ENCODE measurements at places on chromosomes 13 and 19. TPM values are rescaled to one million over a fixed set of nuclear protein-coding genes. Genes with fewer than 3 reads are reported as not detected.

- no peak for DNase-seq
- no peaks in the 10 kb centered on the region for H3K27me3 ChIP-seq
- peaks cover 5% of the 10 kb centered on the region for H3K36me3 ChIP-seq
- H3K27ac ChIP-seq = no peak overlapping the region
- H3K4me3 ChIP-seq = no peak overlapping the region
- H3K4me1 ChIP-seq = peaks cover 10% of the 10 kb centered on the region
Measured at GRCh38 chr13:23799945-23800344, 89.3 kb downstream of the MIPEP start.

- DNase-seq = peak; percentile 87
- H3K4me3 ChIP-seq = peak within 1 kb of the TSS; percentile 89
- H3K4me1 ChIP-seq = peaks cover 33% of the 10 kb centered on the region
- no peaks in the 10 kb centered on the region for H3K27me3 ChIP-seq
- H3K36me3 ChIP-seq = peaks cover 88% of the 10 kb centered on the region
Measured at GRCh38 chr19:38812841-38813320, at the start of gene LGALS4. TSS of gene LGALS4 (minus strand) at chr19:38812945. CDS start at chr19:38812886, 59 bp downstream.

RXFP2 gene
- total RNA-seq = not detected

- H3K36me3 ChIP-seq = peaks cover 11% of the 10 kb centered on the region
- H3K4me1 ChIP-seq = peaks cover 10% of the 10 kb centered on the region
- DNase-seq = no peak
- peak overlapping the region; percentile 56 for H3K4me3 ChIP-seq
- H3K27me3 ChIP-seq = peaks cover 12% of the 10 kb centered on the region
- H3K27ac ChIP-seq = no peak overlapping the region
Measured at GRCh38 chr19:19537075-19538048, 703 bp upstream of the CILP2 start.

GRCh38 chr19:45643927-45644771, 5.0 kb upstream of the EML2 start:
- H3K4me1 ChIP-seq = peaks cover 45% of the 10 kb centered on the region
- peak overlapping the region; percentile 63 for H3K4me3 ChIP-seq
- no peak for DNase-seq
- H3K36me3 ChIP-seq = peaks cover 56% of the 10 kb centered on the region
- H3K27me3 ChIP-seq = peaks cover 15% of the 10 kb centered on the region
- H3K27ac ChIP-seq = peak overlapping the region; percentile 47

MTUS2 gene
- total RNA-seq = not detected

CCDC97 gene
- 48.0 TPM for total RNA-seq

DNA sequence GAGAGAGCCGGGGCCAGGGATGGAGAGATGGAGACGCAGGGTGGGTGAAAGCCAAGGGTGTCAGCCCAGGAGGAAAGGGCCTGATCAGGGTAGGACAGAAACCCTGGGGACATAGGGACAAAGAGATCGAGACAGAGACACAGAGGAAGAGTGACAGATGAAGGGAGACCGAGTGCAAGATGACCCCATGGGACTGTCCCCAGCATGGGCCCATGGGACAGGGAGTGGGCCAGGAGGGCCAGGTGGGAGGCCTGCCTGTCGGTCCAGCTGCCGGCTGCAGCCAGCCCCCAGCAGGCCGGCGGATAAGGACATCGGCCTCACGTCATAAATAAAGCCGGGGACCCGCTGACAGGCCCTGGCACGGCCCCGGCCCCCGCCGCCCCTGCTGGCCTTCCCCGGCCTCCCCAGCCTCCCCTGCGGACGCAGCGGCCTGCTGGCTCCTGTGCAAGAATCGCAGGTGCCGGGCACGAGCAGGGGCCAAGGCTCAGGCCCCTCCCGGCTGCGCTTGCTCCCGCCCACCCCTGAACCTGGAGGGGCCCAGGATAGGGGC, 6.3 kb downstream of the REX1BD start:
- H3K27ac ChIP-seq = no peak overlapping the region
- H3K4me3 ChIP-seq = peak overlapping the region; percentile 63
- peaks cover 7% of the 10 kb centered on the region for H3K36me3 ChIP-seq
- H3K4me1 ChIP-seq = peaks cover 5% of the 10 kb centered on the region
- no peak for DNase-seq

- no peak overlapping the region for H3K27ac ChIP-seq
- H3K27me3 ChIP-seq = no peaks in the 10 kb centered on the region
- H3K4me3 ChIP-seq = no peak overlapping the region
- DNase-seq = no peak
- peaks cover 52% of the 10 kb centered on the region for H3K4me1 ChIP-seq
- peaks cover 26% of the 10 kb centered on the region for H3K36me3 ChIP-seq
Measured at GRCh38 chr13:29567411-29567810, 28.1 kb downstream of the SLC7A1 start.

DNA sequence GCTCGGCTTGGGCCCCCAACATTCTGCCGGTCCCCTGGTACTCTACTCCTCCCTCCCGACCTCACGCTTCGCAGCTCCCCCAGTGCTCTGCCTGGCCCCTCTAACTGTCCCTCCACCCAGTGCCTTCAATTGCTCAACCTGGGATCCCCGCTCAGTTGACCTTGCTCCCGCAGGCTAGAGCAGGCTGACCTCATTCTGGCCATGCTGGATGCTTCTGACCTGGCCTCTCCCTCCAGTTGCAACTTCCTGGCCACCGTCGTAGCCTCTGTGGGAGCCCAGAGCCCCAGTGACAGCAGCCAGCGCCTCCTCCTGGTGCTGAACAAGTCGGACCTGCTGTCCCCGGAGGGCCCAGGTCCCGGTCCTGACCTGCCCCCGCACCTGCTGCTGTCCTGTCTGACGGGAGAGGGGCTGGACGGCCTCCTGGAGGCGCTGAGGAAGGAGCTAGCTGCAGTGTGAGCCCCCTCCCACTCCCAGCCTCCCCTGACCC, 3.6 kb downstream of the GTPBP3 start:
- no peak overlapping the region for H3K27ac ChIP-seq
- peaks cover 32% of the 10 kb centered on the region for H3K36me3 ChIP-seq
- no peak overlapping the region for H3K4me3 ChIP-seq
- H3K27me3 ChIP-seq = no peaks in the 10 kb centered on the region

BORA gene
- total RNA-seq = 7.9 TPM

GRCh38 chr19:43595605-43595998, 332 bp downstream of the IRGQ start:
- peak overlapping the region; percentile 98 for H3K27ac ChIP-seq
- peaks cover 65% of the 10 kb centered on the region for H3K36me3 ChIP-seq
- H3K4me3 ChIP-seq = peak overlapping the region; percentile 99
- DNase-seq = peak; percentile 26
- no peaks in the 10 kb centered on the region for H3K27me3 ChIP-seq

CLC gene
- total RNA-seq = not detected

SYMPK gene
- total RNA-seq = 130 TPM

DNA sequence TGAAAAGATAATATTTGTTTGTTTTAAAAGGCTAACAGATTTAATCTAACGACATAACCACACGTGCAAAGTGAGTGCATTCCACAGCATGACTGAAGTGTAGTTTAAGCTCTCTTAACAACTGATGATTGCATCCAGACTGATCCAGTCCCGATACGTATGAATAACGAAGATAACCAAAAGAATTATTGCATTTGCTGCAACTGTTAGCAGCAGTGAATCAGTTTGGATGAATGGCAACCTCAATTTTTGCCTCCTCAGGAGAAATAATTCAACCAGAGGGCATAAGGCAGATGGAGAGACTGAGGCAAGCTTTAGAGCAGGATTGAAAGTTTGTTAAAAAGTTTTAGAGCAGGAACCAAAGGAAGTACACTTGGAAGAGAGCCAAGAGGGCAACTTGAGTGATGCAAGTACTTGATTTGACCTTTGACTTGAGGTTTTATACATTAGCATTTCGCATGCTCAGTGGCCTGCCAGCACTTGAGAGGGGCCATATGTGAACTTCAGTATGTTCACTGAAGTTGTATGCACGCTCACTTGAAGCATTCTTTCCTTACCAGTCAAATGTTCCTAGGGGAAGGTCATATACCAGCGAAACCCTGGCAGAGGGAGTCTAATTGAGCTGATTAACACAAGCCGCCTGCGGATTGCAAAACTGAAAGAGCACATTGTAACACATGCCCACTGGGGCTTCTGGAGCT, 835.0 kb upstream of the PCDH20 start:
- no peak for DNase-seq
- H3K27ac ChIP-seq = no peak overlapping the region
- H3K36me3 ChIP-seq = no peaks in the 10 kb centered on the region
- H3K4me1 ChIP-seq = no peaks in the 10 kb centered on the region
- H3K27me3 ChIP-seq = no peaks in the 10 kb centered on the region
- H3K4me3 ChIP-seq = no peak overlapping the region

DNA sequence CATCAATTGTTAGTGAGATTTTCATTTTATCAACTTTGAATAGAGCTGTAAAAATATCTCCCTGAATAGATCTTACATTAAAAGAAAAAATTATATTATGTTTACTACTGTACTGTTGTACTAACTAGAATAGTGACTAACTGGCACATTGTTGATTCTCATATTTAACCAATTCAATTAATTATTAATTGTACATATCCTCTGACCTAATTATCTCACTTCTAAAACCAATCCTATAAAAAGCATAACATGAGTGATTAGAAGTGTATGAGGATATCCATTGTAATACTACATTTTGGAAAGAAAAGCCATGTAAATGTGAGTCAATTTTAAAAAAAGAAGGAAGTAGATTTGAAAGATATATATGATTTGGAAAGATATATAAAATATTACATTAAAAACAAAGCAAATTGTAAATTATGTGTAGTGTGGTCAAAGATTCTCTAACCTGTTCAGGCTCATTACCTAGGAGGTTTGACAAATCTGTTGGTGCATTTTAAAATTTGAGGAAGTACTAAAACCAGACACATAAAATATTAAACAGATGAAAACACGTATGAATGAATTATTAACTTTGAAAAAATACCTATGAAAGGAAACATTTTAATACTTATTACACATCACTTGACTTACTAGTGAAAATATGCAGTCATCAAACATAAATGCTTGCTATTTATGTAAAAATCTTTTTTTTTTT, 829.8 kb upstream of the SLC10A2 start:
- H3K36me3 ChIP-seq = no peaks in the 10 kb centered on the region
- no peaks in the 10 kb centered on the region for H3K4me1 ChIP-seq

- H3K4me3 ChIP-seq = no peak overlapping the region
- H3K27ac ChIP-seq = no peak overlapping the region
- no peaks in the 10 kb centered on the region for H3K36me3 ChIP-seq
Measured at GRCh38 chr19:30930941-30931706, 418.1 kb downstream of the TSHZ3 start.

DNA sequence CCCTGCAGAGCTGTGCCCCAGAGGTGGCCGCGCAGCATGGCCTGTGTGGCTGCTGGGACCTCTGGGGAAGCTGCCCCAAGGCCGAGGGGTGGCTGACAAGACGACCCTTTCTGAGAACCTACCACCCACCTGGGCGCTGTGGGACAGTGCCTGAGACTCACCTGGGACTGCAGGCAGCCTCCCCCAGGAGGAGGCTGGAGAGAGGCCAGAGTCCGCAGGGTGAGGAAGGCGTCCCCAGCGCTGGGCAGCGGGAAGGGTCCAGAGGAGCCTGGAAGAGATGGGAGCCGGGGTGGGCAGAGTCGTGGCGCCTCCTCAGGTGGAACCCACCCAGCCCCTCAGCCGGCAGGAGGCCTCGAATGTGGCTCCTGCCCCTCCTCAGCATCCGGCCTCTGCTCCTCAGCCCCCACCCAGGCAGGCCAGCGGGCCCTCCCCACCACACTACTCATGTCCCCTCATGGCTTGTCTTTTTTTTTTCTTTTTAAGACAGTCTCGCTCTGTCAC, 25.3 kb downstream of the CILP2 start:
- no peaks in the 10 kb centered on the region for H3K4me1 ChIP-seq
- DNase-seq = no peak
- no peaks in the 10 kb centered on the region for H3K36me3 ChIP-seq
- no peak overlapping the region for H3K27ac ChIP-seq

ZNF45 gene
- 20.3 TPM for total RNA-seq

ZNF283 gene
- 13.9 TPM for total RNA-seq

DNA sequence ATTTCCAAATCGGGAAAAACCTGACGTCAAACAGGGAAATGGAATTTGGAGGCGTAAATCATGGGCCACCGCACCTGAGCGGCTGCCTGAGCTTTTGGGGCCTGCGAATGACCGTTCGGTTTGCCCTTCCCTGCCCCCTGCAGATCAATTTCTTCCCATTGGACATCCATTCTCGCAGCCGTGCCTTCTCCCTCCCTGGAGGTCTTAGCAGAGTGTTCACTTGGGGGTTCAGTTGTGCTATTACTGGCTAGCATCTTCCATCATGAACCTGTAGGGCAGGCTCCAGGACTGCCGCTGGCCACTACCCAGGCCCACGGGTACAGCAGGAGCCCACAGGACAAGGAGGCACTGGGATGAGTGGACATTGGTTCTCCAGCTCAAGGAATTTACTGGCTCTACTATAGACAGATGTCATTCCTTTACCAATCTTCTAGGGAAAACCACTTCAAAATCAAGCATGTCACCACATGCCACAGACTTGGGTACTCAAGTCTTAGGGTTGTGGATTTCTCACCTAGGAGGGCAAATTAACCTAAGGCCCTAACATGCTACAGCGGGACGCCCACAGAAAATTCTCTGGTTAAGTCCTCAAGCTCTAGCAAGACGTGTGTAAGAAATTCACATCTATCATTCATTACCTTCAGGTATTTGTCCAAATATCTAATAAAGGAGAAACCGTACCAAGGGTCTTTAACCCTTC, 75.5 kb downstream of the COL4A1 start:
- no peaks in the 10 kb centered on the region for H3K36me3 ChIP-seq
- no peaks in the 10 kb centered on the region for H3K4me1 ChIP-seq
- no peaks in the 10 kb centered on the region for H3K27me3 ChIP-seq
- DNase-seq = no peak
- H3K27ac ChIP-seq = no peak overlapping the region

DNA sequence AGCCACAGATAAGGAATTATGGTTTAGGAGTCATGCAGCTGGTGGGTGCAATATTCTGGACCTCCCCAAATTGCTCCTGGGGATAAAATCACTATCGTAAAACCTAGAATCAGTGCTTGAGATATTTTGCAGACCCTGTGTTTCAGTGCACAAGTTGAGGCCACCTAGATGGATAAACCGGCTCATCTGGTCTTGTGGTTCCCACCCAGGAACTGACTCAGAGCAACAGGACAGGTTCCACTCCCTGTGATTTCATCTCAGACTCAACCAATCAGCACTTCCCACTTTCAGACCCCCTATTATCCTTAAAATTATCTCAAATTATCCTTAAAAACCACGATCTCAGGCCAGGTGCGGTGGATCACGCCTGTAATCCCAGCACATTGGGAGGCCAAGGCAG, 21.0 kb downstream of the FBXL12 start:
- no peak overlapping the region for H3K27ac ChIP-seq
- H3K27me3 ChIP-seq = no peaks in the 10 kb centered on the region
- no peak for DNase-seq
- H3K36me3 ChIP-seq = peaks cover 11% of the 10 kb centered on the region
- no peak overlapping the region for H3K4me3 ChIP-seq

DNA sequence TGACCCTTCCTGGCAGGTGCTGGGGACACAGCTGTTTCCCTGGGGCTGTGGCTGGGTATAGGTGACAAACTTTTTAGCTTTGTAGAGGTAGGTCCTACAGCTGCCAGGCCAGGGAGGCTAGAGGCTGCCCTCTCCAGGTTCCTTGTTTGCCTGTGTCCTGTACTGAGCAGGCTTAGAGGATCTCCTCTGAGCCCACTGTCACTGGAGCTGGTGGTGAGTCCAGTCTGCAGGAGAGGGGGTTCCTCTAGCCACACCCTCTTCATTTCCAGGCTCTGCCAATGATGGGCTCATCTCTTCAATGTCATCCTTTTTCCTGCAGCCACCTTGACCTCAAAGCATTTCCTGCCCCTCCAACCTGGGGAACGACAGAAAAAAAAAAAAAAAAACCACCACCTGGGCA, 12.6 kb upstream of the RAB11B start:
- H3K27ac ChIP-seq = no peak overlapping the region
- H3K36me3 ChIP-seq = no peaks in the 10 kb centered on the region
- H3K4me1 ChIP-seq = no peaks in the 10 kb centered on the region
- H3K4me3 ChIP-seq = no peak overlapping the region
